ENCODE measurements at places on chromosomes 1 and 21.

- DNase-seq = no peak
Observed at GRCh38 chr1:228378873-228379460, 27.7 kb downstream of the TRIM11 start.

DNA sequence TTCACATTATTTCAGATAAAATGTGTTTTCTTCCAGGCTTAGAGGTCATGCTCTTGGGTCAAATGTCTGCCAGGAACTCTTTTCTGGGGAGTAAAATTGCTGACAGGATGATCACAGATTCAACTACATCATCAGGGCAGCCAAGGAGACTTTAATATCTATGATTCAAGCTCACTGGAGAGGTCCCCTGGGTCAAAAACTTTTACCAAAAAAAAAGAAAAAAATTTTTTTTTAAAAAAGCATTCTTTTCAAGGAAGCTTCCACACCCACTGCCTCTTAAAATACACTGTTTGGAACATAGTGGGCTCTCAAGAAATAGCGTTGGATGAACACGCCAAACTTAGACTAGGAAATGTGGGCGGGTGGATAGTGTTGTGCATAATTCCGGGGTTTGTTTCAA, 81.3 kb downstream of the TIAM1 start:
- no peak for DNase-seq

GRCh38 chr1:81836007-81836626, 35.4 kb downstream of the ADGRL2 start:
- no peak for DNase-seq

- no peak for DNase-seq
Observed at GRCh38 chr1:68814067-68814466, 317.2 kb upstream of the DEPDC1 start.

GRCh38 chr1:245319094-245319493, 164.3 kb downstream of the KIF26B start:
- DNase-seq = no peak

Measured in H54 (cell line).